ENCODE measurements at places on chromosomes 3 and 15.
A peak's percentile ranks its signal among the peaks of the same experiment; 100 is the strongest.

GRCh38 chr15:33846142-33846541, 122.2 kb upstream of the CHRM5 start:
- DNase-seq: no peak

- no peak for DNase-seq
These were observed 28.9 kb upstream of the LPP start for GRCh38 chr3:188125076-188125475.

DNA sequence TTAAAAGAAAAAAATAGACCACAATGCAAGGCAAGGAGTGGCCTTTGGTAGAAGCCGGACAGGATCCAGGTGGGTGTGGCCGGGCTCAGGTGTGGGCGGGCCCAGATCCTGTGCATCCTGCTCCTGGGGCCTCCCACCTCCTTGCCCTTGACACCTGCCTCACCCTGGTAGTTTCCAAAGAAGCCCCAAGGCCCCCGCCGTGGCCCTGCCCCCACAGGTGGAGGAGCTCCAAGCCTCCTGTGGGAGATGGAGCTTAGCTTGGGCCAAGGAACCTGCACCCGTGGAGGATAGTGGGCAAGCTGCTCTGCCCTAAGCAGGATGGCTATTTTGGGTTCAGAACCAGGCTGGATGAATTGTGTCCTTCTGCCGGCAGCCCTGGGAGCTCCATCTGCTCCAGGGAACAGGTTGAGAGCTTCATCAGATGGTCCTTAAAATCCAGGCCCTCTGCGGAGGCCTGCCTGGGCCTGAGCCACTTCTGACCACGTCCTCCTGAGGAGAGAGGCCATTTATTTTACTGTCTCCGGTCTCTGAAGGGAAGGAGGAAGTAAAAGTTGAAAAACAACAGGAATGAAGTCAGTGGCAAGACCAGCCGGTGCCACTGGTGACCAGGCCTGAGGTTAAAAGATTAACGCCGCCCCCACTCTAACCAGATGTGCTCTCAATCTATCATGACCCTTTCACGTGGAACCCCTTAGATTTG, 53.9 kb upstream of the KLF13 start:
- DNase-seq: peak; percentile 28

GRCh38 chr3:56413911-56414310, 54.4 kb downstream of the ERC2 start:
- no peak for DNase-seq
